IMR-90 (cell line): ENCODE measurements at places on chromosomes 3 and 15. TPM values are rescaled to one million over a fixed set of nuclear protein-coding genes. Genes with fewer than 3 reads are reported as not detected.
A peak's percentile ranks its signal among the peaks of the same experiment; 100 is the strongest.

ERICH6 gene
- not detected in 2 replicates for polyA plus RNA-seq

RABL3 gene
- 4.2 and 5.3 TPM in 2 replicates for polyA plus RNA-seq

PLSCR5 gene
- not detected in 2 replicates for polyA plus RNA-seq

IGDCC3 gene
- polyA plus RNA-seq = 0.19 and 0.32 TPM in 2 replicates

CLPX gene
- 21.5 and 26.9 TPM in 2 replicates for polyA plus RNA-seq

SEMA3F gene
- polyA plus RNA-seq = 23.3 and 26.7 TPM in 2 replicates

PLXNA1 gene
- 49.4 and 61.7 TPM in 2 replicates for polyA plus RNA-seq

COPG1 gene
- polyA plus RNA-seq = 179 and 203 TPM in 2 replicates

RTP1 gene
- polyA plus RNA-seq = not detected in 2 replicates

MESP2 gene
- 0.32 and 0.34 TPM in 2 replicates for polyA plus RNA-seq

BBS4 gene
- polyA plus RNA-seq = 10.5 and 21.0 TPM in 2 replicates

- DNase-seq = peak; percentile 22
These were observed 22.5 kb downstream of the MAP2K5 start for GRCh38 chr15:67564968-67565345.

- DNase-seq = peak; percentile 49
These were observed 7.5 kb upstream of the ALAS1 start for GRCh38 chr3:52190294-52191074.

GRCh38 chr3:19489936-19490335, 341.6 kb downstream of the KCNH8 start:
- DNase-seq = no peak

DNA sequence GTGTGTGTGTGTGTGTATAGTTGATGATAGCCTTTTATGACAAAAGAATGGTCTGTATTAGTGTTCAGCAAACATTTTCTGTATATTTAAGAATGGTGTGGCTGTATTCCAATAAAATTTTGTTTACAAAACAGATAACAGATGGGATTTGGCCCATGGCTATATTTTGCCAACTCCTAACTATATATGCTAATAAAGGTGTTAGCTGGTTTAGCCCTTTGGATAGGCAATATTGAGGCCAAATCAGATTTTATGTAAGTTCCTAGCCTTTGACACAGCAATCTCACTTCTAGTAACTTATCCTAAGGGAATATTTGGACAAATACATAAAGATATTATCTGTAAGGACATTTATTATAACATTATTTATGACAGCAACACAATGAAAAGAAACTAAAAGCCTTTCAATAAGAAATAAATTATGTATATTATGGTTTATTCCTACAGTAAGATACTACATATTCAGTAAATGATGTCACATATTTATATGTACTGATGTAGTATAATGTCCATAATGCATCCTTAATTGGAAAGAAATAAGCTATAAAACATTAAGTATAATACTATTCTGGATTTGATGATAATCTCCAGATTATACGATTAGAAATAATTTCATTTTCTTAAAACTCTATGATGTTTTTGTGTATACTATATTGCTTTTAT, 264.0 kb downstream of the RBMS3 start:
- DNase-seq = no peak

GRCh38 chr3:169812332-169813235, at the start of the genes LRRC34 and LRRIQ4:
TSS of gene LRRC34 (minus strand) at chr3:169812904. CDS start at chr3:169812548, 356 bp downstream.
TSS of gene LRRIQ4 (plus strand) at chr3:169812870. CDS start at chr3:169821922, 9,052 bp downstream.
- DNase-seq = peak; percentile 63

- DNase-seq = no peak
These were observed 548.1 kb upstream of the LMCD1 start for GRCh38 chr3:7953449-7954014.

GRCh38 chr3:39415983-39416382, 9.5 kb downstream of the RPSA start:
- DNase-seq = no peak

- peak; percentile 19 for DNase-seq
These were observed 272.5 kb upstream of the TGFBR2 start for GRCh38 chr3:30333903-30334302.

DNA sequence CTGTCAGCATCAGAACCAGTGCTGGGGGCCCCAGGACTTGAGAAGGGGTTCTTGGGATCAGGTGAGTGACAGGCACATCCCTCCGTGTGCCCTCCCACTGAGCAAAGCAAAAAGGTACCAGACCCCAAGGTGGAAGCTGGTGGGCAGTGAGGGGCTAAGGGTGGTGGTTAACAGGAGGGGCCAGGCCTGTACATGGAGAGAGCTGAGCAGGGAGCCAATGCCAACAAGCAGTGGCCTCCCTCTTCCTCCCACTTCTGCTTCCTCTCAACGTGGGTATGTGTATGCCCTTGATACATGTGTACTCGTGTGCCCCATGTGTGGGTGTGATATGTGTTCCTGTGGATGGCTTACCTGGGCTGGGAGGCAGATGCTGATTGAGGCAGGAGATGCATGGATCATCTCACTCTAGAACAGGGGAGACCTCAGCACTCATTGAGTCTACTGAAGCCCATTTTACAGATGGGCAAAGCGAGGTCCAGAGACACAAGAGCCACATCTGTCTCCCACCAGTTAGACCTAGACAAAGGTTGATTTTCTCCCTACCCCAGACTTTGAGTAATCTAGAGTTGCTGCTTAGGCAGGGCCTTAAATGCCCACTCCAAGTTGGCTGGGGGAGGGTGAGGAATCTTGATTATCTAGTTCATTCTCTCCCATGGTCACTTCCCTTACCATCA, 945 bp downstream of the VIPR1 start:
- no peak for DNase-seq

- no peak for DNase-seq
These were observed 175.0 kb downstream of the UBE2E2 start for GRCh38 chr3:23377928-23378672.

DNA sequence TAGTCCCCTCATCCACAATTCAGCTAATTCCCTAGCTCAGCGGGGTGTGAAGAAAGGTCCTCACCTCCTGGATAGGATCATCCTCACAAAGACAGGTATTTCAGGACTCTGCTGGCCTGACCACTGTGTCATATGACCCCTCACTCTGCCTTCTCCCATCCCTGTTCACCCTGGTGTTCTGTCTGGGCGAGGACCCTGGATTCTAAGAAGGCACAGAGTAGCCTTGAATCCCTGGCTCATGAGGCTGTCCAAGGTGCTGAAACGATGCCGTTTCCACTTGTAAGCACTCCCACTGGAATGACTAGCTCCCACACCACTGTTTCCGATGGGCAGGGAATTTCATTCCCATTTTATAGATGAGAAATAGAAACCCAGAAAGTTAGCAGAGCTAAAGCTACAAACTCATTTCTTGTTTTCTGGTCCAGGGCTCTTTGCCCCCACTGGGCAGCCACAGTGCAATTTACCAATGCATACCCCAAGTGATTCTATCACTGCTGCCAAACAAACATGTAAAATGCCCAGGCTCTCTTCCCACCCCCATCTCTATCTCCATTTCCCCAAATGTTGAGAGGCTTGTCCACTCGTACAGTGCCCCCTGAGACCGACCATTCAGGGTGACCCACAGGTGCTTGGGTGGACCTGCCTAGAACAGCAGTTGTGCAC, 83.2 kb downstream of the RAB11A start:
- DNase-seq = peak; percentile 65

DNA sequence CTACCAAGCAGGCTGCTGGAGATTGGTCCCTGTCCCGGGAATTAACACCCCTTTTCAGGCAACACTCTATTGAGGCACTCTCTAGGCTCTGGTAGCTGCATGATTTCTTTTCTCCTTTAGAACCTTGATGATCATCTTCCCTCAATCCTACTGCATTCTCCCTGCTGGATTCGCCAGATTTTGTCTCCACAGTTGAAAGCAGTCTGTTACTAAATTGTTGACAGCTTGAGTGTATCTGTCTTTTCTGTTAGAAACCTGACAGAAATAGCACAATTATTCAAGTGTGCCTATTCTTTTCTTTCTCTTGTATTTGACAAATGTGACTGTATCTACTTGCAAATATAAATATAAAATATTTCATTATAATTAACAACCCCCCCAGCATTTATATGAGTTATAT, 830.8 kb upstream of the CADM2 start:
- no peak for DNase-seq

DNA sequence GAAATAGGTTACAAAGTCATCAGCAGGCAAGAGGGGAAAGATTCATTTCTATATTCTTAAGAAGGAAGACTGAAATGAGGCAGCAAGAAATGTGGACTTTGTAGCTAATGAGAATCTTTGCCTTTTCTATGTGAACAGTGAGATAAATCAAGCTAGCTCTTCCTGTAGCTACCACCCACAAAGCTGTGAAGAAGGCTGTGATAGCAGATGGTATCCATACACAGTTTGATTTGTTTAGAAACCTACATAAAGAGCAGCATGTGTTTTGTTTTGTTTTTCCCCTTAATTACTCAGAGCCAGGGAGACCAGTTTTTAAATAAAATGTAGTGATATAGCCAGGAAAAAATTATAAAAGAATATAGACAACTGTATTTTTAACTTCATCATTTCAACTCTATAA, 45.5 kb downstream of the TEX9 start:
- no peak for DNase-seq

GRCh38 chr3:165254812-165255211, 58.6 kb upstream of the SLITRK3 start:
- DNase-seq = no peak

DNA sequence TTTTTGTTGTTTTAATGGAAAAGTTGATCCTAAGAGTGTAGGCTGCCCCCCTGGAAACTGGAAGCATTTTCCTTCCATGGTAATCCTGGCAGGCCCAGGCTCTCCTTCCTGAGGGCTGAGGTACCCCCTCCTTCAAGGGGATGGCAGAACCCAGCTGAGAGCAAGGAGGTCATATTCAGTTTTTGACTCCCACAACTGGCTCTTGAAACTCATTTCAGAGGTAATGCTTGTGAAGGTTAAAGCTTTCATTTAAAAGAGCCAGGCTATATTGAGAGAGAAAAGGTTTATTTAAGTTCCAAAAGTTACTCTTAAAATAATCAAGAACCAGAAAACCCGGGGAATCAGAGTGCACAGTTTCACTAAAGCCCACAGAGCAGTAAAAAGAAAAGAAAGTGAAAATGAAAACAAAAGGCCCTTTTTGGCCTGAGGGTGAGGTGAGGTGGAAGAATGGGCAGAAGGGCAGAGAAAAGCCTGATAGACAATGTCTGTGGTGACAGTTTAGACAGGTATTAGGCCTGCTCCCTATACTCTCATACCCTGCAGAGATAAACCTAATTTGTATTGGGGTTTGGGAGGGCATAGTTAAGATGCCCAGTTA, 47.0 kb upstream of the RBP1 start:
- no peak for DNase-seq

DNA sequence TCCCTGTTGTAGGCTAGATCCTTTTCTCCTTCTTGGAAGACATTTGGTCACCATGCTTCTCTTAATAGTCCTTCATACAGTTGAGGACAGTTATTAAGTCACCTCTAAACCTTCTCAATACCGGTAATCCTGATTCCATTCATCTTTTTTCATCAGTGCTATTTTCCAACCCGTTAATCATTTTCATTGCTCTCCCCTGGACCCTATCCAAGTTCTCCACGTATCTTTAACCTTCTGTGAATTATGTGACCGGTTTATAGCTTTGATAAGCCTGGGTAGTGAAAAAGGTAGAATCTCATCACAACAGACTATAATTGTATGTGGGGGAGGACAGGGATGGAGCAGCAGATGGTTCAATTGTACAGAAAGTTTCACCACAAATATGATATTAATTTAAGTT, 168.5 kb downstream of the MECOM start:
- DNase-seq = no peak

DNA sequence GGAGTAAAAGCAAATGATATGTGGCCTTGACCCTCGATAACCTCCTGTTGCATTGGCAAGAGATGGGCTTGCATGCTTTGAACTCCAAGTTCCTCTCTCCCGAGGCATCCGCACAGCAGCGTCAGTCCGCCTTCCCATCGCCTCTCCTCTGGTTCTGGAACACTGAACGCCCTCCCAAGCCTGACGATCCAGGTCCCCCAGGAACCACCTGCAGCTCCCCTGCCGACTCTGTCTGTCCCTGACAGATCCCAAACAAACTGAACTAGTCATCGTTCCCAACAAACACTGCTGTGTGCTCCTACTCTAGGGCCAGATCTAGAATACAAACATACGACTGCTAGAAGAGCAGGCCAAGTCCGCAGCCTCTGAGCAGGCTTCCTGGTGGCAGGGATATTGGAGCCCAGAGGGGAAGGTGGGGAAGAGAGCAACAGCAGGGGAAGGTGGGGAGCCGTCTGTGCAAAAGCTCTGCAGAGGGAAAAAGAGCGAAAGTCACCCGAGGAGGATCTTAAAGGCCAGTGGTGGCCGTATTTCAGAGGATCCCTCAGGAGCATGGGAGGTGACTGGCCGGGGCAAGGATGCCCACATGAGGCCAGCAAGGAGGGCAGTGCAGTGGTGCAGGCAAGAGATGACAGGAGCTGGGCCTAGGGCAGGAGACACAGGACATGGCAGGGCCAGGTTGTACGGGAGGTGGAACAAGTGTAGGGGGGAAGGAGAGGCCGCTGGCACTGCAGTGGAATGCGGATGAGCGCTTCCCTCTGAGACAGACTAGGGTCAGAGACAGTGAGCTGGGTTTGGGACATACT, 50.8 kb downstream of the PCSK6 start:
- no peak for DNase-seq

- DNase-seq = no peak
These were observed 123.3 kb upstream of the CMC1 start for GRCh38 chr3:28118087-28118486.

GRCh38 chr15:70447928-70448698, 315.2 kb downstream of the UACA start:
- DNase-seq = no peak

DNA sequence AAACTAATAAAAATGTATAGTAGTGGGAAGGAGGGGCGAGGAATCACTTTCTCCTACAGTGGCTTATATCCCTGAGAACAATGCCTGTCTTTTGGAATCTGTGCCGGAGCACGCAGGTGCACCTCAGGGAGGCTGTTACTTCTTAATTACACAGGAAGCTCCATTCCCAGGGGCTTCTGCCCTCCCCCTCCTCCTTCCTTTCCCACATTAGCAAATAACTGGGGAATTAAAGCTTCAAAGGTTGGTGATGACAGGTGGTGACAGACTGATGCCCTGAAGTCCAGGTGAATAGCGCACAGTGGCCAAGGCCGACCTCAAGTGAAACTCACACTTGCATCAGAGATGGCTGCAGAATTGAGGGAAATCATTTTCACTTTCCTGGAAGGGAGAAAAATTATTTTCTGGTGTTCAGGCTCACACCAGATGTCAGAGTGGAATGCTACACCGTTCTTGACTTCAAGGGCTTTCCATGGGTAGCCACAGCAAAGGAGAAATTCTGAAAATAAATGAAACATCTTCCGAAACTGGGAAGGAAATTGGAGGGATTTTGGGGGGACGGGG, 3.7 kb downstream of the GRAMD2A start:
- no peak for DNase-seq

- DNase-seq = no peak
These were observed 14.2 kb upstream of the ADIPOQ start for GRCh38 chr3:186828340-186828739.

GRCh38 chr15:48278666-48279065, 52.6 kb upstream of the DUT start:
- no peak for DNase-seq

- DNase-seq = no peak
These were observed 2.9 kb downstream of the CACNA2D3 start for GRCh38 chr3:54125300-54125699.

DNA sequence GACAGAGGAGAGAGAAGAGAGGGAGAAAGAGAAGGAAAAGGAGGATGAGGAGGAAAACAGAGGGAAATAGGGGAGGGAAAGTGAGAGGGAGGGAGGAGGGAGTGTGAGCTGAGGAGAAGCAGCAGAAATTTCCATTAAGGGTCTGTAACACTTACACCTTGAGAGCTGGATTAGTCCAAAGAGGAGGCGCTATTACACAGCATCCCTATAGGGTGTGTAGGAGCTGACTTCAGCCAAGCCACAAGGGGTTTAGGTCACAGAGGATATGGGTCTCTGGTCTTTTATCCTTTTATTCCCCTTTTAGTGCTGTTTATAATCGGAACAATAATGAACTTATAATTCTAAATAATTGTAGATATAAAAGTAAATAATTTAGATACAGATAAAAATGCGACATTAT, 230.4 kb downstream of the GABRG3 start:
- no peak for DNase-seq
